Astrocyte of the cerebellum (primary cell): ENCODE measurements at places on chromosomes 4 and X.

- no peak for DNase-seq
Observed at GRCh38 chr4:68145261-68145660, 15.6 kb upstream of the TMPRSS11F start.

DNA sequence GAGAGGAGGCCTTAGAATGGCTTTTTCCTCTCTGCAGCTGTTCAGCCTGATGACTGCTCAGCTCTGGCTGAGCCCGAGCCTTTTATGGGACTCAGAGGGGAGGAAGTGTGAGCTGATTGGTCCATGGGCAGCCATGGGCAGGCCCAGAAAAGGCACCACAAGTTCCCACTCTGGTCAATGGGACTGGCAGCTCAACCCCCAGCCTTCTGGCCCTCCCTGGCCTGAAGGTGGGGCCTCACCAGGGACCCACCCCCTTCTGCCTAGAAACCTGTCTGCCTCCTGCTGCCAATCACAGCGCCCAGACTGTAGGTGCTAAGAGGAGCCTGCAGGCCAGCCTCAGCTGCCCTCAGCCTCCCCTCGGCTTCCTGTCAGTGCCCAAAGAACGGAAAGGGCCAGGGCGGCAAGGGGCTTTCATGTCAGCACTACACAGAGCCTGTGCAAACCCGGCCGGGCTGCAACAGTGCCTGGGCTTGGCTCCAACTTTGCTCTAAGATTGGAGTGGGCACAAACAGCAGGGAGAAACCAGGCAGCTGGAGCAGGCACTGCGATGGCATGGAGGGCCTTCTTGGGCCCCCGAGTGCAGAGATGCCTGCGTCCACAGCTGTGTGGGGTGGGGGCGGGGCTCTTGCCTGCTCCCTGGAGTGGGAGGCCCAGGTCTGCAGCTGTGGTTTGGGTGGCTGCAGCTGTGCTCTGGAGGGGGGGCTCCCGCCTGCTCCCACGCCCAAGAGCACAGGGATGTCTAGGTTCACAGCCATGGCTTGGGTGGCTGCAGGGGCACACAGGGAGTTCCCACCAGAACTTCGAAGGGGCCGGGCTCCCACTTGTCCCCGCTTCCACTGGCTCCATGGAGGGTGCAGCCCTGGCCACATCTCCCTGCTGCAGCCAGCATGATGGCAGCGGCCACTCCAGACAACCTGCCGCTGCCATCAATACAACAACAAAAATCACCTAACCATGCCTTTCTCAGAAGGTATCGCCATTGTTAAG is 92.6 kb downstream of the NXF2 start:
- DNase-seq, result no peak

- DNase-seq, result no peak
Observed at GRCh38 chrX:25726539-25726938, 411.6 kb upstream of the MAGEB18 start.

GRCh38 chr4:95465010-95465409 is 83.8 kb downstream of the UNC5C start:
- DNase-seq, result no peak

DNA sequence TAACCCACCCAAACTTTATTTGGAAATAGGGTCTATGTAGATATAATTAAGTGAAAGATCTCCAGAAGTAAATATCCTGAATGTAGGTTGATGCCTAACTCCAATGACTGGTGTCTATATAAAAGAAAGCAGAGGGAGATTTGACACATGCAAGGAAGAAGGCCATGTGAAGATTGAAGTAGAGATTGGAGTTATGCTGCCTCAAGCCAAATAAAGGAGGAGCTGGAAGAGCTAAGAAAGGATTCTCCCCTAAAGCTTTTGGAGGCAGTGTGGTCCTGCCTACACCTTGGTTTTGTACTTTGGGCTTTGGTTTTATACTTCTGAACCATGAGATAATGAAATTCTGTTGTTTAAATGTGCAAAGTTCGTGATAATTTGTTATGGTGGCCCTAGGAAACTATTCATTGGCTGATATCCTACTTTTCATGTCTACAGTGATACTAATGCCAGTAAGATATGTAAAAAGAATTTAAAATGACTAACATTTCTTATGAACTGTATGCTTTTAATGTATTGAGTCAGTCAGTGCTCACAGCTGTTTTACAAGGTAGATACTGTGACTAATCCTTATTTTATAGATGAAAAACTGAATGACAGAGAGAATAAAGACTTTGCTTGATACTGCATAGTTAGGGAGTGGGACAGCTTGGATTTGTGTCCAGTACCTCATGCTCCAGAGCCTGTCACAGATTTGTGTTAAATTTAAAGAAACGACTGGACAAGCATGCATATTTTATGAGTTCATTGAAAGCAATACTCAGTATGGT is 5.9 kb upstream of the RAB40AL start:
- DNase-seq, result no peak

- no peak for DNase-seq
Observed at GRCh38 chr4:1728061-1728980, 7.0 kb downstream of the TACC3 start.

- DNase-seq, result no peak
Observed at GRCh38 chr4:32117693-32118092, 1397.5 kb downstream of the PCDH7 start.

- DNase-seq, result no peak
Observed at GRCh38 chr4:3114377-3114776, 39.9 kb downstream of the HTT start.

DNA sequence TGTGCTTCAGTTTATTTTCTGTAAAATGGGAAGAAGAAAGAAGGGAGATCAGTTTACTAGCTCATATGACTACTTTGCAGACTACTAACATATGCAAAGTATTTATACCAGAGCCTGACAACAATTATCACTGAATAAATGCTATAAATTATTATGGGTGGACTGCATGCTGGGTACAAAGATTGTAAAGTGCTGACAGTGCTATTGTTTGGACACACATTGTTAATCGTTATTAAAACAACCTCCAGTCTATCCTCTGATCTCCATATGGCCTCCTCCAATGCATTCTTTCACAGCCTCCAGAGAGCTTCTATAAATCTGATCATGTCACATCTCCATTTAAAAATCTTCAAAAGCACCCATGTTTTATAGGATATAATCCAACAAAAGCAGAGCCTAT is 90.1 kb upstream of the HS3ST1 start:
- DNase-seq, result no peak

DNA sequence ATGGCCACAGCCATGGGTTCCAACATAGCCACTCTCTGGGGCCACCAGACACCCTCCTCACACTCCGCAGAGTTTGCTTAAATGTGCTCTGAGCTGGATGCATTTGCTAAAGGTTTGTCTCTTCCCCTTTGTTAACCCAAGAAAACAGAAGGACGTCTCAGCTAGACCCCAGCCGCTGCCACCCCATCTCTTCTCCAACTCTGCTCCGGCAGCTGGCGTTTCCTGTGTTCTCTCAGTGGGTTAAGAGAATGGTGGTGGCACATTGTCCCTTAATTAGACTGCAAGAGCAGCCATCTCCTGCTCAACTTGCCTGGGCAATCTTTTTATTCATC is 43.7 kb upstream of the FAM9C start:
- DNase-seq, result no peak
